Stimulated activated CD4-positive, alpha-beta T cell treated with anti-CD3 and anti-CD28 coated beads, Interleukin-4, amount 100 ng/mL, for 48 hours (primary cell): ENCODE measurements at places on chromosomes 5 and 9.

GRCh38 chr5:79653843-79654242 lies 35.8 kb upstream of the CMYA5 start:
- no peak for DNase-seq

DNA sequence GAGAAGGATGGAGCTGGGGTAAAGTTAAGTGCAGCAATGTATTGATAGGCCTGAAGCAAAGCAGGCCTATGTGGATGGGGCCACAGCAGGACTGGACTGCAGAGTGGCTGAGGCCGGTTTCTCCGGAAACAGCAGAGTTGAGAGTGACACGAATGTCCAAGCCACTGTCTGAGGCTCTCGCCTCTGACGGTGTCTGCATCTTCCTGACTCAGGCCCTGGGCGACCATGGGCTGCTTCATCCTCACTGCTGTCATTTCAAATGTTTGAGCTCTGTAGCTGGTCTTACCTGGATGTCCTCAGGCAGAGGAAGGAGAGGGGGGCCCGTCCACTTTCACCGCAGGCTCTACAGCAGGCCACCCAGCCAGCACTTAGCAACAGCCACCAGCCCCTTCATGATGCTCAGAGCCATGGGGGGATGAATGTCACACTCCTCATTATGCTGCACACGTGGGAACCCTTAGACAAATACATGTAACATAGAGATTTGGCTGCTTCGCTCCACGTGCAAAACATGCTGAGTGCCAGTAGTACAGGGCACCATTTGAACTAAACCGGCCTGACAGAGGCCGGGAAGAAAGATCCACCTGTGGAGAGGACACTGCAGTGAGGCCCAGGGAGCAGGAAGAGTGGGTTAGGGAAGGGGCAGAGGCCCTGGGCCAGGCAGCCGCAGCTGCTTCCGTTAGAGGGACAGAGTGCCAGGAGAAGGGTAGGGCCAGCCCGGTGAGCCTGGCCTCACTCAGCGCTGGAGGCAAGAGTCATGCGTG lies 31.7 kb upstream of the NXNL2 start:
- DNase-seq = no peak

DNA sequence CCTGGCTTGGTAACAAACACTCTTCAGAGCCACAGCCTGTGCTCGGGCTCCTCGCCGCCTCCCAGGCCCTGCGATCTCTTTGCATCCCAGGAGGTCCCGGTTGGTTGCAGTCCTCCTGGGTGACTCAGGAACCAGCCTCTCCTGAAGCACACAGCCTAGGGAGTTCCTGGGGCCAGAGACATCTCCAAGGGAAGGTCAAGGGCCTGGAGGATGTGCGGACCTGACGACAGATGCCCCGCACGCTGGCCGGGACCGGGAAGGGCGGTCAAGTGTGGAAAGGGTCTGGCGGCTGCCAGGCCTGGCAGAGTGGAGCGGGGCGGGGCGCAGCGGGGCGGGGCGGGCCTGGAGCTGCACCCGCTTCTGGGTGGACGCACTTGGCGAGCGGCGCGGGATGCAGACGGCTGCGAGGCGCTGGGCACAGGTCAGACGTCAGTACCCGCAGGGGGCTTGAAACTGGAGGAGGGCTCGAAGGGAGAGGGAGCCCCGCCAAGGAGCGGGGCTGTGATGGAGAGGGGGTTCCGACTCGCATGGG lies 45.0 kb upstream of the PRSS3 start:
- DNase-seq = no peak

DNA sequence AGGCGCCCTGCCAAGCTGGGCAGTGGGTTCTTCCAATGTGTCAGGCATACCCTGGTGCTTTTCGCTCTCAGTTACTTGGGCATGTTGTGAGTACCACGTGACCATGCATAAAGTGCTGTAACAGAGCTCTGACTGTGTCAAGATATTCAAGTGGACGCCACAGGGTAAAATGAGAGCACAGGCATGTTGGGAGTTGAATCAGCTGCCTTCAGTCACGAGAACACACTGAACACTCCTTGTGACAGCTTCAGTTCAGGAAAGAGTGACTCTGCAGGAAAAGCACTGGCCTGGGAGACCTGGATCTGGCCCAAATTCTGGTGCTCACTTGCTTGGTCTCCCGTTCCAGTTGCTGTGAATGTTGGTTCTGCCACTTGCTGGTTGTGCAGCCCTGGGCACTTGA lies 5.1 kb downstream of the MLANA start:
- no peak for DNase-seq

- DNase-seq = no peak
These were observed 893 bp upstream of the ABLIM3 start for GRCh38 chr5:149140197-149141002.

DNA sequence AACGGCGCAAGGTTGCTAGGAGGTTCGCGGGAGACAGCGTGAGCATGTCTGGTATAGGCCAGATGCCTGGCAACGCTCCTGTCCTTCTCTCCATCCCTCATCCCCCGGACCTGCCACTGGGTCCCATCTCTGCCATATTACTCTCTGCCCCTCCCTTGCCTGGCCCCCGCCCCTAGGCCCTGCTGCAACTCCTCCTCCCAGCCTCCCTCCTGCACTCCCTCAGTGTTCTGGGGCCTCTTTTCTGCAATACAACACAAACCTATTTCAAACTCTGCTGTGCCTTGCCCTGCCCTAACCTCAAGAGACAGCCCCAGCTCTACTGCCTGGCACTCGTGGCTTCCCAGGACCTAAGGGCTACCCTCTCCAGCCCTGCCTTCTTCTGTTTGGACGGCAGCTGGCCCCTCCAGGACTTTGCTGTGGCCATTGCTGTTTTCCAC lies 8.9 kb upstream of the DBN1 start:
- DNase-seq = no peak

- DNase-seq = no peak
These were observed 28.6 kb downstream of the UGCG start for GRCh38 chr9:111925017-111925770.

- no peak for DNase-seq
These were observed 948.9 kb upstream of the ARRDC3 start for GRCh38 chr5:92332039-92332438.

DNA sequence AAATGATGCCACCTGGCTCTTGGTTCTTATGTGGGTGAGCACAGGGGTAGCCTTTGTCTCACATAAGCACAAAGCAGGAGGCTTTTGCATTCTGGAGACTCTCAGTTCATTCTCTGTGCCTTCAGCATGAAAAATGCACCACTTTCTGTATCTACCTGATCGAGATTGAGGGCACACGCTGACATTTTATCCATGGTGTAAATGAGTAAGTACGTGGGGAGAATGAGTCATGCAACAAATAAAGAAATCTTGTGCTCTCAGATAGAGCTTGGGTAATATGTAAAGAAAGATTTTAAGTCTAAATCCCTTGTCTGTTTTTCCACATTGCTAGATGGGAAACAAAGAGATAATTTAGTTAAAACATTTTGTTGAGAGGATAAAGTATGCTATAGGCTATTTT lies 607.2 kb upstream of the WWC1 start:
- DNase-seq = no peak

GRCh38 chr9:76374783-76375559 lies 19.3 kb downstream of the RFK start:
- DNase-seq = no peak

- DNase-seq = no peak
These were observed 10.7 kb downstream of the NR5A1 start for GRCh38 chr9:124496463-124496862.

GRCh38 chr9:18824095-18824666 lies 208.8 kb downstream of the SAXO1 start:
- DNase-seq = no peak

DNA sequence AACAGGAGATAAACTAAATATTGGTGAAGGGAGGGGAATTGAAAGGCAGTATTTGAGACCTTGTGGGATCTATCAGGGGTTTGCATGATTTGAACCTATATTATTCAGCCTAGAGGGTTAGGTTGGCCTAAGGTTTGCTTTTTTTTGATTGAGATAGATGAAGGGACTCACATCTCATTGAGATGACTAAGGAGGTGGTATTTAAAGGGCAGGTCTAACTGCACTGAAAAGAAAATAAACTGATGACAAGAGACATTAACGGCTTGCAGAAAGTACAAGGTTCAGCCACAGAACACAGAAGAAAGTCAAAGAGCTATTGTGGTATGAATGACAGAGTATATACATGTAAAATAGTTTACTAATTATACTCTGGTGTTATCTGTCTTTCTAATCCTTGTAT lies 412.7 kb downstream of the CDH10 start:
- DNase-seq = no peak

- no peak for DNase-seq
These were observed 176.8 kb downstream of the NR2F1-AS1 start for GRCh38 chr5:93404246-93404645.

DNA sequence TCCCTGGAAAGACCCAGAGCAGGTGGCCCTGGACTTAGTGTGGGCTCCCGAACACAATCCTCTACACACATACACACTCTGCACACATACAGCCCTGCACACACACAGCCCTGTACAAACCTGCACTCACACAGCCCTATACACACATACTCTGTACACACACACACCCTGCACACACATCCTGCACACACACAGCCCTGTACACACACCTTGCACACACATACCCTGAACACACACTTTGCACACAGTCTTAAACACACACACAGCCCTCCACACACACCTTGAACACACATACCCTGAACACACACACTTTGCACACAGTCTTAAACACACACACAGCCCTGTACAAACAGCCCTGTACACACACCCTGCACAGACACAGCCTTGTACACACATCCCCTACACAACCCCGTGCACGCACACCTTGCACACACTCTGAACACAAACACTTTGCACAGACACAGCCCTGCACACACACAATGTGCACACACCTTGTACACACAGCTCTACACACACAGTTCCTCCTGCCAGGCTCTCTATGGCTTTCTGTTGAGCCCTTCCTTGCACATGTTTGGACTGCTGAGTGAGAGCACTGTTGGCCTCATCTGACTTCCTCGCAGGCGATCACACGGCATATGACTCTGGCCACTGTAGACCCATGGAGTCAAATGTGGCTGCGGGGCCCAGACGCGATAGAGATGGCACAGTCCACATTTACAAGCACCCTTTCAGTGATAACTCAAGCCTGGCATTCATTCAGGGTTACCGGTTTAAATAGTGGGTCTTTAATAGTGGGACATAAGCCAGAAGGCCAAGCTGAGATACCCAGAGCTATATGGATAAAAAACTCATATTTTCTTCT lies 245.7 kb upstream of the IRX1 start:
- DNase-seq = no peak

GRCh38 chr5:11609570-11610303 lies 294.5 kb downstream of the CTNND2 start:
- DNase-seq = no peak

DNA sequence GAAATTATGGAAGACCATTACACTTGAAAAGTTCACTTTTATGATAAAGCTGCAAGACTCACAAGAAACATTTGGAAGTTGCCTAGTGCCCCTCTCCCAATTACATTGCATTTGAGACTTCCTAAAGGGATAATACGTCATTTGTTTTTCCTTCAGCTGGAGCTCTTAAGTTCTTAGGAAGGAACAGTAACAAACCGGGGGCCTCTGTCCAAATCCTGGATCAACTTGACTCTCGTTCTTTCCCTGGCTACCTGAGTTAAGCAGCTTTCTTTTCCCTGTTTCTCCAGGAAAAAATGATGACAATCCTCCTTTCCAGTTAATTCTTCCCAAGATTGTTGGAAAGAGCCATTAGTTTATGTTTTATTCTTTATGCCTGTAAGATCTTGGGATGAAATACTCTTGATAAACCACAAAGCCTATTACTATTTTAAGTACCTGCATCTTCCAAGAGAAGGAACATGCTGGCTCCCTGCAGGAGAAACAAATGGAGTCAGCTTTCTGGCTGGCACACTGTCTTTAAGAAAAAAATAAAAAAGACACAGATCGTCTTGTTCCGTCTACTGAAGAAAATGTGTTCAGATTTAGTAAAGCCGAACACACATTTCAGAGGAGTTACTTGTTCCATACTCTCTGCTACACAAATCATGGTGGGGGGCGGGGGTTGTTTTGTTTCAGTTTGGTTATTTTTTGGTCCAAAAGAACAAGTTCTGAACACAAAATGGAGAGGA lies 297.9 kb downstream of the EFNA5 start:
- no peak for DNase-seq

- no peak for DNase-seq
These were observed 6.1 kb upstream of the CCDC152 start for GRCh38 chr5:42750507-42750906.

DNA sequence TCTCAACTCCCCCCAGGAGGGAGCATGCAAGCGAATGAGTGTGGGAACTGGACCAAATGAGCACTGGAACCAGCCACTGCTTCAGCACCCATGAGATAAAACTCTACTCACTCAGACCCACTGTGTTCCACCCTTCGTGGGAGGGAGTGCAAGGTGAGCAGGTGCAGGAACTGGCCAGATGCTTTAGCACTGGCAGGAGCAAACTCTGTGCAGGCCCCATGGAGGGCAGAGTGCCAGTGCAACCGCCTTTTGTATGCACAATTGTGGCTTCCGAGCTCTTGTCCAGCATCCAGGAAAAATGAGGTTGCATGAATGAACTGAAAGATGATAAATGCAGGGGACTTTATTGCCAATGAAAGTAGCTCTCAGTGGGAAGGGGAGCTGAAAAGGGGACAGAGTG lies 67.4 kb upstream of the CCDC112 start:
- DNase-seq = no peak

DNA sequence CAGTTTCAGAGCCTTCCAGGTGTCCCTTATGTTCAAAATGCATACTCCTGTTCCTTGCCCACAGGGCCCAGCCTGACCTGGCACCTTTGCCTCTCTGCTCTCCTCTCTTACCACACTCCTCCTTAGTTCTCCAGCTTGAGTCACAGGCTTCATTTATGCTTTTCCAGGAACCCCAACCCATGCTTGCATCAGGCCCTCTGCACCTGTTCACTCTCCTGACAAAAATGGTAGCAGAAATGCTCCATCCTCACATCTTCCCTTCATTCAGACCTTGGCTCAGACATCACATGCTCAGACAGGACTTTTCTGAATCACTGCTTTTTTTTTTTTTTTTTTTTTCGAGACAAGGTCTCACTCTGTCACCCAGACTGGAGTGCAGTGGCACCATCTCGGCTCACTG lies 15.1 kb upstream of the RNF145 start:
- DNase-seq = no peak

- no peak for DNase-seq
These were observed 42.3 kb upstream of the NR3C1 start for GRCh38 chr5:143445776-143446175.

- no peak for DNase-seq
These were observed 63.4 kb upstream of the ADAMTS2 start for GRCh38 chr5:179408611-179409010.

DNA sequence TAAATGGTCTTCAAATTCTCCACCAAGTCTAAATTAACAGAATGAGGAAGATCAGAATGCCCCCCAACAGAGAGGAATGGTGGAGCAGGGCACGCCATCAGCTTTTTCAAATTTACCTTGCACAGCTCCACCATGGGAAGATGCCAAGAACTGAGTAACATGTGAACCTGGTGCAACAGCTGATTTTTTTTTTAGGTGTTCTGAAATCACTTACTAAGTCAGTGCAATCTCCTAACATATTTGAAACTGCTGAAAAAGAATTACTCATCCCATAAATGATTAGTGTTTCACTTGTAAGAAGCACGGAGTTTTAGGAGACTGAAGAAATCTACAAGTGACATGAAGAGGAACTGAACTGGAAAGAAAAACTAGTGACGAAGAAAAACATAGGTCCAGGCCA lies 5.1 kb downstream of the TMEM245 start:
- DNase-seq = no peak

- no peak for DNase-seq
These were observed 24.9 kb upstream of the SLCO6A1 start for GRCh38 chr5:102523541-102524175.

- DNase-seq = no peak
These were observed 85.9 kb downstream of the SLC12A2 start for GRCh38 chr5:128169401-128170017.
